Stimulated activated CD4-positive, alpha-beta T cell treated with anti-CD3 and anti-CD28 coated beads, TNF-alpha, amount 100 ng/mL, for 24 hours (primary cell): ENCODE measurements at places on chromosomes 6 and 20.

DNA sequence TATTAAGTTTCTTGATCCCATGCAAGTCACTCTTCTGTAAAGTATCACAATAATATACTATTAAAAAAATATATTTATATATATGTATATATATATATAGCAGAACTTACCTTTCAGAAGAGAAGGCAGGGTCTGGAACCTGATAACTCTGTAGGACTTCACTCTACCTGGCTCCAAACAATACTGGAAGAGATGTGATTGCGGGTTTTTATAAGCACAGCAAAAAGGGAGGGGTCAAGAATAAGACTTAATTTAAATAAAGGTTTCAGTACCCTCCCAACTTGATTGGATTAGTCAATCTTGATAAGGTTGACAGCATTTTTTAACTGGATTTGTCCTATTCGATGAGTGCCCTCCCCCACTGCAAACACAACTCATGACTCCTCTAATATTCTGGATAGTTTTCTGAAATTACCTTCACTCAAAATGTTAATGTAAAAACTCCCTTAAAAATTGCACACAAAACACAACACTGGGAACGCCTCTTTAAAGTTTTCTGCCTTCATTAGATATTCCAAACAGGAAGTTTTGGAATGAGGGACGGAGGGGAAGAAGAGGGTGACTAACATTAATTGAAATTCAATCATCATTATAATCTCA lies 4.0 kb upstream of the ZNF217 start:
- DNase-seq, result no peak

DNA sequence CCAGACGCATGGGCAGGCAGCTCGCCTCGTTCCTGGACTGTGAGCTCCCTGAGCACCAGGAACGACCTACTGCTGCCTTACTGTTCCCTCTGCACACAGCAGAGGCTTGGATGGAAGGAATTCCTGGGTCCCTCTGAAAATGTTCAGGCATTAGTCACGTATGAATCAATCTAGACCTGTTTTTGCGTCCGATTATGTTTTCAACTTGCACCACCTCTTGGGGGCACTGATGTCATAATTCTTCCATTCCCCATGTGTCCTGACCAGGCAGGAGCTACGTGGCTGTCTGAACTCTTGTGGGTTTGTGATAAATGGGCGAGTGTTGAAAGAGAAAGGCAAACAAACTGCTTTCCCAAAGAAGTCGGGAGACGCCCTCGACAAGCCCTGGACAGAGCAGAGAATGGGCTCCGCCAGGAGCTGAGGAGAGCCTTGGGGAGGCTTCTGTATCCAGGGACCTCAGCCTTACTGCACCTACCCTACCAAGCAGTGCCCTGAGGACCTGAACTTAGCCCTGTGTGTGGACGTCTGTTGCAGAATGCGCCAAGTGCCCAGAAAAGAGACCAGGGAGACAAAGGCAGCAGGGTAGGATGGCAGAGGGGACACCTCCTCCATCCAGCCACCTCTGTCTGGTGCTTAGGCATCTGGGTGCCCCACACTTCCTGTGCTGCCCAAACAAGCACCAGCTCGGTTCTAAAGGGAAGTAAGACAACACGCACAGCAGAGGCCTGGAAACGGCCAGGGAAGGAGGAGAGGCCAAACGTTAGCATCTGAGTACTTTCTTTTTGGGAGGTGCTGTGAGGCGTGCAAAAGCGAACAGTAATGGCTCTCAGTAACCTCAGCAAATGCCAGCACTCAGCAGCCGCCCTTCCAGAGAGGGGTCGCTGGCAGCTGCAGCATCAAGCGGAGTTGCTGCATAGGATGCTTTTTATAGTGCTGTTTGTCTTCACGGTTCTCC lies 124.2 kb downstream of the LY86 start:
- no peak for DNase-seq

GRCh38 chr6:44011350-44011920 lies 115.8 kb downstream of the MRPL14 start:
- no peak for DNase-seq

GRCh38 chr6:56927538-56928453 lies 27.1 kb upstream of the BEND6 start:
- no peak for DNase-seq

- DNase-seq, result no peak
Observed at GRCh38 chr6:170503414-170503761, 49.7 kb downstream of the PSMB1 start.

GRCh38 chr20:49303065-49303552 lies 25.3 kb upstream of the ZNFX1 start:
- DNase-seq, result no peak

GRCh38 chr6:27893059-27893835 lies 18.9 kb downstream of the OR2B2 start:
- peak; percentile 68 for DNase-seq

DNA sequence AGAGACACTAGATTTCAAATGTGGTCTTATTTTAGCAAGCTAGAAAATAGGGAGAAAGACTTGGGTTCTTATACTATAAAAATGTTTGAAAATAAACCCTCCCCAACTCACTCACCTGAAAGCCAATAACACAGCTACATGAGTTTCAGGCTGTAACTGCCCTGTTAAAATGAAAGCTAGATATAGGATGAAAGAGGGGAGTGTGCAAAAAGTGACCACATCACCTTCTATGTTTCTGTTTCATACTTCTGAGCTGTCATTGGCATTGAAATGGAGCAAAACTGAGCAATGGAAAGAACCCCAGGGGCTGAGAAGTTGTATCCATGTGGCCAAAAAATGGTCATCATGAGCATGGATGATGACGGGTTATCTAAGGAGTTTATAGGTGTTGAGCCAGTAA lies 148.1 kb upstream of the TENT5A start:
- DNase-seq, result no peak

- DNase-seq, result no peak
Observed at GRCh38 chr20:36672991-36673390, 27.0 kb upstream of the SLA2 start.

GRCh38 chr6:29509711-29510110 lies 22.0 kb upstream of the MAS1L start:
- DNase-seq, result no peak

GRCh38 chr6:149729824-149730223 lies 11.9 kb upstream of the LATS1 start:
- DNase-seq, result no peak

- DNase-seq, result no peak
Observed at GRCh38 chr6:53896196-53896595, 101.4 kb downstream of the LRRC1 start.

- DNase-seq, result peak; percentile 58
Observed at GRCh38 chr6:27495386-27496135, 22.7 kb upstream of the ZNF184 start.

- DNase-seq, result no peak
Observed at GRCh38 chr6:84842525-84843166, 78.2 kb upstream of the TBX18 start.
